HL-60 (cell line): ENCODE measurements at places on chromosomes 3 and 15.

DNA sequence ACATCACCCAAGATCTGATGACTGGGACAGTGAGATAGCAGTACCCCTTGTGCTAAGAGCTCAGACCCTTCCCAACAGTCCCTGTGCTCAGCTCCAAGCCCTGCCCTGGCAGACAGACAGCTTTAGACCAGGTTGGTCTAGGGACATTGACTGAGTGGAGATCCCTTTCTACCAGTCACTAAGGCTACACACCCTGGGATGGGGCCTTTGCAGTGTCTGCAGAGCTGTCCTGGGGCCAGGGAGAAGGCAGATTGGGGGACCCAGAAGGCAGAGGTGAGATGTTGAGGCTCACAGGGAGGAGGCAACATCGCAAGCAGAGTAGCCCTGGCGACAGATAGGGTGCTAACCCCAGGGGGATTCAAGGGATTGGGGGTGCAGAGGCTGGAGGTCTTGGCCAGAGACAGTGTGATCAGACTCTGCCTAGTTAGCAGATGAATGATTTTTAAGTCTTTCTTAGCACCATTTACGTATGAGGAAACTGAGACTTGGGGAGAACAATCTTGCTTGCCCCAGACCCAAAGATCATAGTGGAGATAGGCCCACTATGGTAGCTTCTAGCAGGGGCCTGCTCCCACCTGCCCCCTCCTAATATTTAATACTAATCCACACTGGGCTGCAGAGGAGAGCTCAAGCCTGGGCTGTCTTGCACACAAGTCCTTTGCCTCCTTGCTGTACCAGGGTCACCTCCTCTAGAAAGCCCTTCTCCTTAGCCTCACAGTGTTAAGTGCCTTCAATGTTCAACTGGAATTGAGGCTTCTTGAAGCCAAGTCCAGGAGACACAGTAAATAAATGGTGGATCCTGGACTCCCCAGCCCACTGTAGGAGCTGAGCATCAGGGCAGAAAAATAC is 32.6 kb downstream of the HMCES start:
- DNase-seq, result no peak

- no peak for DNase-seq
Measured at GRCh38 chr3:139552632-139553365, 13.3 kb upstream of the RBP1 start.

GRCh38 chr15:76576523-76577279 is 240.1 kb downstream of the ISL2 start:
- no peak for DNase-seq

- DNase-seq, result no peak
Measured at GRCh38 chr3:196619223-196619622, 20.3 kb upstream of the NRROS start.

DNA sequence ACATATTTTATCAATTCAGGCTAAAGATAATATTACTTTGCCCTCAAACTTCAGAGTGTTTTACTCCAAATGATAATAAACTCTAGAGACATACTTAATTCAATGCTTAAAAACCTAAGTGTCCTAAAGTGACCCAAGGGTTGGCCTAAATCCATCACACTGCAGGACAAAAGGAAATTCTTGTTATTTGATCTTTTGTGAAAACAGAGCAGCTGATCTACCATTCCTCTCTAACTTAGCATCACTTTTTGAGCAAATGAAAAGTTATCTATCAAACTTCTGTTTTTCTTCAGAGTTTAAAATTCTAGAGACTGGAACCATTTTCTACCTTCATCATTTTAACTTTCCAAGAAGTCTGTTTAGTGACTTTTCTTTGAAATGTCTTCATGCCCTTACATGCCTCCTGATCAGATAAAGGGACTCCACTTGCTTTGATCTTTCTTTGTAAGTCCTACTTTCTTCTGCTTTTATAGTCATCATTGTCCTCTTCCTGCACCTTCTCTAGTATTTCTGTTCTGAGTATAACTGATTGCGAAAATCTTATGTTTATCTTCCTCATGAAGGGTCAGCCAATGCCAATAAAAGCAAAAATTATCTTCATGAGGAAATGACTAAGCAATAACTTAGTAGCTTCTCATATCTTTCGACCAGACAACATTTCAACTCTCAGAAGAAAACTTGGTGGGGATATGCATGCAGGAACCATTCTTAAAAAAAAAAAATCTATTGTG is 378.7 kb upstream of the TGFBR2 start:
- DNase-seq, result peak; percentile 34

DNA sequence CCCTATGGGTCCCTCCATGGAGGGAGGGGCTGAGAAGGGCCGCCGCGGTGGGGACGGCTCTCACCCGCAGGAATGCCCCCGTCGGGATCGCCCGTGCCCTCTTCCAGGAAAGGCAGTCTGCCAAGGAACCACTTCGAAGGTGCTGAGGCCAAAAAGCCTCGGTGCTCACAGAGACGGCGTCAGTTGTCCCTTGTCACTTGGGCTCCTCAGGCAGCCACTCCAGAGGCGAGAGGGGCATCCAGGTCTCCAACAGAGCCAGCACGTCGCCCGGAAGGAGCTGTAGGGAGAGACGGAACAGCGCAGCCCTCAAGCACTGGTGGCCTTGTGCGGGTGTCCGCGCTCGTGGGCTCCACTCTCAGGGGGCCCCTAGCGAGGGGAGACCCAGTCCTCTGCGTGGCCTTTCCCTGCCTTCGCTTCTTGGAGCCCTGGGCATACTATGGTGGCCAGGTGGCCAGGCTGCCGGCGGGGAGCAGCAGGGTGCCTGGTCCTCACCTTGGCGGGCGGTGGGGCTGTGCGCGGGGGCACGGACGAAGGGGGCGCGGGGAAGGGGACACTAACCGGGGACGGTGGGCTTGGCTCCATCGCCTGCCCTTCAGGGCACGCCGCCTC is 994 bp downstream of the MESP1 start:
- DNase-seq, result no peak

- DNase-seq, result no peak
Measured at GRCh38 chr3:158430448-158430847, 140.5 kb upstream of the MLF1 start.

- DNase-seq, result no peak
Measured at GRCh38 chr15:98537516-98538060, 110.8 kb upstream of the IGF1R start.

- DNase-seq, result peak; percentile 49
Measured at GRCh38 chr15:40823572-40824343, 4.8 kb downstream of the PPP1R14D start.

DNA sequence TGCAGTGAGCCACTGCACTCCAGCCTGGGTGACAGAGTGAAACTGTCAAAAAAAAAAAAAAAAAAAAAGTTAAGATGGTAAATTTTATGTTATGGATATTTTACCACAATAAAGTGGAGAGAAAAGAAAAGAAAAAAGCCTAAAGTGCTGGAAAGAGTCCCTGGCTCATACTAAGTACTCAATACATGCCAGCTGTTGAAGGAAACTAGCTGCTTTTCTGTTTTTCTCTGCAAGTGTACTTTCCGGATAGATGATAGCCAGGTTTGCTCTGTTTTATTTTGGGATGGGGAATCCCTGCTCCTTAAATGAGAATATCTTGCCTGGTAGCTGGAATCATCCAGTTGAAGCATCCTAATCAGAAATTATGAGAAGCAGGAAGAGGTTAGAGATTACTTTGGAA is 10.9 kb downstream of the EID1 start:
- DNase-seq, result no peak

GRCh38 chr3:65677486-65678010 is 361.2 kb downstream of the MAGI1 start:
- DNase-seq, result no peak

- no peak for DNase-seq
Measured at GRCh38 chr3:70889162-70890019, 577.0 kb upstream of the MDFIC2 start.

GRCh38 chr3:134029256-134029733 is 430 bp downstream of the SLCO2A1 start:
- no peak for DNase-seq

GRCh38 chr3:160159806-160160205 is 65.4 kb upstream of the C3orf80 start:
- DNase-seq, result no peak

GRCh38 chr3:135172191-135172869 is 377.3 kb downstream of the EPHB1 start:
- DNase-seq, result no peak

- DNase-seq, result no peak
Measured at GRCh38 chr3:16109929-16110328, 64.6 kb upstream of the GALNT15 start.

- no peak for DNase-seq
Measured at GRCh38 chr3:177102553-177102952, 94.7 kb downstream of the TBL1XR1 start.

DNA sequence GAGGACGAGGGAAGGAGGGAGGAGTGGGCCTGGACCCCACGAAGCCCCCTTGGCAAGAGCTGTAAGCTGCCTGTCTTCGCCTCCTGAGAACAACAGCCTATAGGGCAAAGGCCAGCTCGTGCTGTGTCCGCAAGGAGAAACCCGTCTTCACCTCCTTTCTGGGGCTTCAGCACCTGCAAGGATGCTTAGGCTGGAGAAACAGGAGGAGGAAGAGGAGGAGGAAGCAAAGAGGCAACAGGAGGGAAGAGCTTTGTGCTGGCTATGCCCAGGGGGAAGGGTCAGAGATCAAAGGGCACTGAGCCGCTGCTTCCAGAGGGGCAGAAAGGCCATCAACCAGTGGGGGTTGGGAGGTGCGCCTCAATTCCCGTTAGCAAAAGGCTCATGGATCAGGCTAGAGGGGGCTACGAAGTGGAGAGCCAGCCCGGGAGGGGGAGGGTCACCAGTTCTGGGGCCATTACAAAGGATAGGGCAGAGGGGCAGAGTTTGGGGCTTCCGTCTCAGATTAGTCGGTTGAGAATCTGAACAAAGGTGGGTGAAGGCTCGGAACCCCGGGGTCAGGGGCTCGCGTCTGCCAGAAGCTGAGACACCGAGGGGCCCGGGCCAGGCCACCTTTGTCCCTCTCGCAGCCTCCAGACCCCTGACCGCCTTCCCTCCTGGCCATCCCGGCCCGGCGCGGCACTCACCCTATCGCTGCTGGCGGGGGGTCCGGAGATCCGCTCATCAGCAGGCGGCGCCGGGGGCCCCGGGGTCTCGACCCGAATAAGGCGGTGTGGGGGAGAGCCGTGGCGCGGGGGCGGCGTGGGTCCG is 792 bp downstream of the SHF start:
- no peak for DNase-seq

DNA sequence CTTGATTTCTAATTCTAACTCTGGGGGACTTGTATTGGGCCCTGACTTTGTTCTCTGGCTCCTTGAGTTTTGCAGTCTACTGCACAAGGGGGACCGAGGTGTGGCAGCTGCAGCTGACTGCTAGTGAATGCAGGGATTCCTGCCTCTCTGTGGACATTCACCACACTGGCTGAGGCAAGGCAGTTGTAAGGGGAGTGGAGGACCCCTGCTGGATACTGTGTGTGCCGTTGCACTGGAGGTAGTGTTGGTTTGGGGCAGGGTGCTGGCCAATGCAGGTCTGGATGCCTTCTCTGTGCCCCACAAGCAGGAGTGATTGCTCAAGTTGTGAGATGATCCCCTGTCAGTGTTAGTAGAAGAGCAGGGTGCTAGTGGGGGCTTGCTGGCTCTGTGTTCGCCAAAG is 626.1 kb downstream of the SQOR start:
- DNase-seq, result no peak

- DNase-seq, result no peak
Measured at GRCh38 chr15:80641384-80641783, 53.7 kb upstream of the ABHD17C start.

GRCh38 chr3:173586166-173586565 is 188.6 kb downstream of the NLGN1 start:
- no peak for DNase-seq

DNA sequence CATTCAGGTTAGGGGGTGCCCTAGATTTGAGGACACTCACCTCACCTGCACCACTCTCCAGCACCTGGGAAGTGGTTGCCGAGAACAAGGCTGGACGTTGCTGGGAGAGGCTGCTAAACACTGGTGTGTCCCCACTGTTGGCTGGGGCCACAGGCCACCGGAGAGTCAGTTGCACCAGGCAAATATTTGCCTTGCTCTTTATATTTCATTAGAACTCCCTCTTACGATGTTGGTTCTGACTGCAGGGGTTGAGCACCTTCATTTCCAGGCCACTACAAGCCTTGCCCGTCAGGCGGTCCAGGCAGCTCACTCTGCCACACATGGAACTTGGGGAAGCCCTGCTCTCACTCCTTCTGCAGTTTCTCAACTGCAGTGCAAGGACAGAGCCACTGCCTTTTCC is 30.7 kb downstream of the HCN4 start:
- no peak for DNase-seq

DNA sequence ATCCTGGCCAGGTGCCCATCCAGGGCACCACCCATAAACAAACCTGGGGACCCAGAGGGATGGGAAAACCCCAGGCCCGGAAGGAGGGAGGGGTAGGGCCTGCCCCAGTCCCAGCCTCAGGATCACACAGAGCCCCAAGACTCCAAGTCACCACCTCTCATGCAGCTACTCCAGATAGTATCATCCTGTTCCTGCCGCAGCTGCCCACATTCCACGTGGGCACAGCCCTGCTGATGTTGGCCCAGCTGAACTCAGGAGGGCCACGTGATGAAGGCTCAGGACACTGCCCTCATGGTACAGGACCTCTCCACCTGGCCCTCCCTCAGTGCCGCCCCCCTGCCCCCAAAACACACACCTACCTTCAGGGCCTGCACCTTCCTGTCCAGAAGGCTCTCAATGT is 69.5 kb downstream of the CACNA2D2 start:
- DNase-seq, result no peak

DNA sequence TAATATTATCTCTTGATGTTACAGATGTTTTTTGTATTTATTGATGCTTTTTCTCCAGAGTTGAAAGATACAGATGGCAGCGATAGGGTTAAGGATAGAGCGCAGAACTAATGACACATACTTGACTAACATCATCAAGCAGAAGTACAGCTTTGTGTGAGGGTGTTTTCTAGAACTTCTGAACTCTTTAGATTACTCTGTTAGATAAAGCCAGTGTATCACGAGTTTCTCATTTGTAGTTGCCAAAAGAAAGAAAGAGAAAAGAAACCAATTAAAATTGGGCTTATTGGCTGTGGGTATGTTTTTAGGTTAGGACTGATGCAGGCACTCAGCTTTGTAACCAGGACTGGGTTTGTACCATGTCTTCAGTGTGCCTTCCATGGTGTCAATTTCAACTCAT is 6.6 kb upstream of the GPR171 start:
- DNase-seq, result no peak

- DNase-seq, result no peak
Measured at GRCh38 chr3:45453083-45453482, 64.7 kb downstream of the LARS2 start.
